Stimulated activated CD4-positive, alpha-beta T cell treated with anti-CD3 and anti-CD28 coated beads, Interleukin-1b, Interleukin-23, amount 100 ng/mL, for 24 hours (primary cell): ENCODE measurements at places on chromosomes 13 and 19.

GRCh38 chr19:32702010-32702409 is 10.4 kb downstream of the NUDT19 start:
- no peak for DNase-seq

DNA sequence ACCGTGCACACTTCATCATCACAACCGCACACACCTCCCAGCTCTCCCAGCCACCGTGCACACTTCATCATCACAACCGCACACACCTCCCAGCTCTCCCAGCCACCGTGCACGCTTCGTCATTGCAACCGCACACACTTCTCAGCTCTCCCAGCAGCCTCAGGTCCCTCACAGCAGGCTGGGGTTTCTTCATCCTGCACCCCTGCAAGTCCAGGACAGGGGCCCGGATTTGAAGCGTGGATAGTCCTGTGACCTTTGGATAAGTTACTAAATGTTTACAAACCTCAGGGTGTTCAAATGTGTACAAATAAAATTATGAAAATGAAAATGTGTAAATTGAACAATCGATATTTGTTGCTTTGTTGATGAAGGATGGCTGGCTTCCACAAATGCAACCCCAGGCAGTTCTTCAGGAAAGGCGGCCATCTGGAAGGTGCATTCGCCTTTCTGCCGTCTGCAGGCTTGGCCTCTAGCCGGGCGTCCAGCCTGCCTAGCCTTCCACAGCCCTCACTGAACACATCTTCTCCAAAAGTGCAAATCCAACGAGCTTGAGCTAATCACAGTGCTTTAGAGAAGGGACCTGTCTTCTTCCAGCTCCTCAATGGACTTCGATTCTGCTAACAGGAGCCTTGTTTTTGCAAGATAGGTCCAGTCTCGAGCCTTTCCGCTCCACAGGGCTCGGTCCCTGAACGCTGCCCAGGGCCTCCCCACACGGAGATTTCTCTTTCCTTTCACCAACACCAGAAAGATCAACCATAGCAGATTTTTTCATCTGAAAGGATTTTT is 74.2 kb downstream of the SPACA7 start:
- no peak for DNase-seq

- no peak for DNase-seq
Observed at GRCh38 chr19:48405850-48406249, 12.4 kb downstream of the GRIN2D start.

- no peak for DNase-seq
Observed at GRCh38 chr19:56217039-56217949, 15.2 kb downstream of the ZSCAN5C start.

DNA sequence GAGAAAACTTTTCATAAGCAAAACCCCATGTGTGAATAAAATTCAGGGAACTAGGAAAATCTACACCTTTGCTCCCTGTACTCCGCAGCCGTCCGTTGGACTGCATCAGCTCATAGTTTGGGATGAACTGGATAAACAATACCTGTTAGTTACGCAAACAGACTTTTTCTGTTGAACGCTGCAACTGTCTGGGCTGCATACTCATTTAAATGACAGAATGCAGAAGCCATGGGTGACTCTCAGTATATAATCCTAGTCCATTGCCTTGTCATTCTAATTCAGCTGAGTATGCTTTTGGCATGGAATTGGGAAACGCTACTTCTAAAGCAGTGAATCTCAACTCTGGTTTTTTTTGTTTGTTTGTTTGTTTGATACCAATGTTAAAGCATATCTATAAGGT is 151.6 kb downstream of the SLITRK1 start:
- DNase-seq: no peak

- DNase-seq: no peak
Observed at GRCh38 chr19:4208385-4209094, 20.8 kb upstream of the EBI3 start.

- no peak for DNase-seq
Observed at GRCh38 chr13:28043224-28043623, 54.7 kb upstream of the URAD start.

DNA sequence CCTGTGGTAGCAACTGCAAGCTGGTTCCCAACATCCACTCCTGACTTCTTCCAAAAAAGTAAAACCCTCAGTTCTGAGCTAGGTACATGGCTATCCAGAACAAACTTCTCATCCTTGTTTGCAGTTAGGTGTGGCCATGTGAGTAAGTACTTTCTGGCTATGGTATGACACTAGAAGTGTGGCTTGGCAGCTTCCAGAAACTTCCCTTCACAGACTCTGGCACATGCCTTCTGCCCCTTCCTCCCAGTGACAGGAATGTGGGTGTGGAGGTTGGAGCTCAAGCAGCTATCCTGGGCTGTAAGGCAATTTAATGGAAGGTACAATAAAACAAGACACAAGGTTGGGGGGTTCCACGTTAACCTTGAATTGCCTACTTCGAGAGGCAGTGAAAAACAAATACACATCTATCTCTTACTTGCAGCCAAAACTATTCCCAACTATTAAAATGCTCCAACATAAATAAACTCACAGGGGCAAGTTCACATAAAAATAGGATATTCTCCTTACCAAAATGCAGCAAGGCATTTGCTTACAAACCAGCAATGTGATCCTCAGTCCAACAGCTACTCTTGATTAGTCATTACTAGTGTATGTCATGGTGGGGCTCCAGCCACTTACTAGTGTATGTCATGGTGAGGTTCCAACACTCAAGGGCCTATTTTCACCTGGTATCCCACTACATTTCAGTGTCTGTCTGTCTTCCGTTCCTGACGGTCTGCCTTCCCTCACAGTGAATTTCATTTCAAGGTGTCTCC is 3.1 kb downstream of the SMG9 start:
- DNase-seq: no peak

DNA sequence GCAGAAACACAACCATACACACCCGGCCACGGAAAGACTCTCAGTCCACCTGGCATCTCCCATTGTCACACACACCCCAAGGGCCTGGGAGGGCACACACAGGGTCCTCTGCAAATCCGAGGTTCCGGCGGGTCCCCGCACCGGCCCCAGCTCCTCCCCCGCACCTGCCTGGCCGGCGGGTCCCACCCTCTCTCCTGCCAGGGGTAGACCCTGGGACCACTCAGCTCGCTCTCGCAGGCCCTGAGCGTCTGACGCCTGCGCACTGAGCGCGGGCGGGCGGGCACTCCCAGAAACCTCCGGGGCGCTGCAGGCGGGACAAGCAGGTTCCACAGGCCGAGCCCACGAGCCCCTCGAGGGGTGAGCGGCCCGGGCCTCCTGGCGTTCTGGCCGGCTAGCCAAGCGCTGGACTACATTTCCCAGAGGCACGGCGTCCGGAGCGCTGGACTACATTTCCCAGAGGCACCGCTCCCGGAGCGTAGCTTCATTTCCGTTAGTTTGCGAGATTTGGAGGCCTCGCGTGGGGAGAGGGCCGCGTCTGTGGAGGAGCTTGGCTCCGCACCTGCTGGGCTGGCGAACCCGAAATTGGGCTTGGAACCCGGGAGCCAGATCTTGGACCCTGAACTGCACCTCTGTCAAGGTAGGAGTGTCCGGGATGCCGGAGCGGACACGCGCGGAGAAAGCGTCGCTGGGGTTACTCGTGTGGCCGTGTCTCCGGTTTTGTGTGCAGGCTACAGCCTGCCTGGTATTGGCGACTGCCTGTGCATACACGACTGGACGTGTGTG is at the start of gene ZNF420:
TSS of gene ZNF420 (plus strand) at position 500 of the 783 bp plus-strand sequence. CDS start 10,686 bp downstream, outside the sequence.
- peak; percentile 64 for DNase-seq

GRCh38 chr13:20371825-20372224 is 139.7 kb upstream of the GJB6 start:
- no peak for DNase-seq

DNA sequence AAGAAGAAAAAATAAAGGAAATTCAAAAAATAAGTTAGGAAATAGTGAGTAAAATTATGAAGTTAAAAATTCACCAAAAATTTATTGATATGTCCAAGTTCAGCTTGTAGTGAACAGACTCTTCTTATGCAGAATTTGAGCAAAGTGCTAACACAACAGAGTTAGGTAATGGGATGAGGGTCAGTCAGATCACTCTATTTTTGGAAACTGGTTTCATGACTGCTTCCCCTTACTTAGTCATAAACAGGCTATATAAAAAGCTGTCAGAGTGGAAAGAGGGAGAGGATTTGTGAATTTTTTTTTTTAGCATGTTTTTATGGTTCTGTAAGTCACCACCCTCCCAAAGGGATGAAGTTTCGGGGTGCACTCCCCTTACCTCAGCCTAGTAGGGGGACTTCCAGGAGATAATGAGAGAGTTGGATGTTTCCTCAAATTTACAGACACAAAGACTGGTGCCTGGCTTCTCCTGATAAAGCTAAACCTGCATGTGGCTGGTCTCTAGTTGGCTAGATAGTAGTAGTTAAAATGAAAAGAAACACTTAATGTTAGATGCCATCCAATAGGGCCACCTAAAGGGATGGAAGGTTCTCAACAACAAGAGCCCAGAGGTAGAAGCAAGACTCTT is 4.5 kb downstream of the CPB2 start:
- no peak for DNase-seq

DNA sequence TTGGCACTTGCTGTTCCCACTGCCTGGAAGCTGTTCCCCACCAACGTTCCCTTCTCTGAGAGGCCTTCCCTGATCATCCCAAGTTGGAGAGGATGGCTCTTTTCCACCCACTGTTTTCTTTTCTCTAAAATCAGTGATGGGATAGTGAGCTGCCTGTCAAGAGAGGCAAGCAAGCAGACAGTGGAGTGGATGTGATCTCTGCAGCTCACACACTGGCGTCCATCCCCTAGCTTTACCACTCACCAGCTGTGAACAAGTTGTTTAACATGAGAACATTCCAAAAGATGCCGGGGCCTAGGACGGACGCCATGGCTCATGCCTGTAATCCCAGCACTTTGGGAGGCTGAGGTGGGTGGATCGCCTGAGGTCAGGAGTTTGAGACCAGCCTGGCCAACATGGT is 28.0 kb upstream of the SEMA6B start:
- DNase-seq: no peak

GRCh38 chr19:1295169-1296012 is 9.7 kb downstream of the EFNA2 start:
- no peak for DNase-seq

DNA sequence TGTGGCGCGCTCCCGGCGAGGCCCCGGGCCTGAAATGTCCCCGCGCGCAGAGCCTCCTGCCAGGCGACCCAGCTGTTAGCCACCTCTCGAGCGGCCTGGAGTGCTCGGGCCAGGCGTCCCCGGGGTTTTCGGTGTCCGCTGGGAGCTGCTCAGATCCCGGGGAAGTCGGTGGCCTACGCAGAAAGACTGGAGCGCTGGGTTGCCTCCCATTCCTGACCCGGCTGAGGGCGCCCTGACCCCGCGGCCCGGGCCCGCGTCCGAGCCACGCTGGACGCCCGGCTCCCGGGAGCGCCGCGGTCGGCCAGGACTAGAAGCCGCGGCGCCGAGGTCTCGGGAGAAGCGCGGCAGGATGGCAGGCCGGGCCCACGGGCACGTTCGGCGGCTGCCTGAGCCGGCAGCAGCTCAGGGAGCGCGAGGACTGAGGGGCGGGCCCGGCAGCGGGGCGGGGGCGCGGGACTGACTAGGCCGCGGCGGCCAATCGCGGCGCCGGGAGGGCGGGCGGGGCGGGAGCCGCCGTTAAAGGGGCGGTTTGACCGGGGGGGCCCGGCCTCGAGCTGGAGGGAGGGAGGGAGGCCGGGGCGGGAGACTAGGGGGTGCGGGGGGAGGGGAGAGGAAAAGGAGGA is 1.3 kb upstream of the ZIC2 start:
- DNase-seq: peak; percentile 42

DNA sequence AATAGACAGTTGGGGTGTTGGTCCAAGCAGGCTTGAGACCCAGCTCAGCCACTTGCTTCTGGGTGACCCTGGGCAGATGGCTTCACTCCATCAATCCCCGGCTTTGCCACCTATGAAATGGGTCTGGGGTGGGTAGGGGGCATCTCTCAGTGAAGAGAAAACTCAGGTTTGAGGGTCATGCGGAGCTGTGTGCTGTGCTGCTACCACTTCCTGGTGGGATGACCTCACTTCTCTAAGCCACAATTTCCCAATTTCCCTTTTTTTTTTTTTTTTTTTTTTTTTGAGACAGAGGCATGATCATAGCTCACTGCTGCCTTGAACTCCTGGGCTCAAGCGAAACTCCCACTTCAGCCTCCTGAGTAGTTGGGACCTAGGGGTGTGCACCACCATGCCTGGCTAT is 4.6 kb upstream of the PLAUR start:
- DNase-seq: no peak

DNA sequence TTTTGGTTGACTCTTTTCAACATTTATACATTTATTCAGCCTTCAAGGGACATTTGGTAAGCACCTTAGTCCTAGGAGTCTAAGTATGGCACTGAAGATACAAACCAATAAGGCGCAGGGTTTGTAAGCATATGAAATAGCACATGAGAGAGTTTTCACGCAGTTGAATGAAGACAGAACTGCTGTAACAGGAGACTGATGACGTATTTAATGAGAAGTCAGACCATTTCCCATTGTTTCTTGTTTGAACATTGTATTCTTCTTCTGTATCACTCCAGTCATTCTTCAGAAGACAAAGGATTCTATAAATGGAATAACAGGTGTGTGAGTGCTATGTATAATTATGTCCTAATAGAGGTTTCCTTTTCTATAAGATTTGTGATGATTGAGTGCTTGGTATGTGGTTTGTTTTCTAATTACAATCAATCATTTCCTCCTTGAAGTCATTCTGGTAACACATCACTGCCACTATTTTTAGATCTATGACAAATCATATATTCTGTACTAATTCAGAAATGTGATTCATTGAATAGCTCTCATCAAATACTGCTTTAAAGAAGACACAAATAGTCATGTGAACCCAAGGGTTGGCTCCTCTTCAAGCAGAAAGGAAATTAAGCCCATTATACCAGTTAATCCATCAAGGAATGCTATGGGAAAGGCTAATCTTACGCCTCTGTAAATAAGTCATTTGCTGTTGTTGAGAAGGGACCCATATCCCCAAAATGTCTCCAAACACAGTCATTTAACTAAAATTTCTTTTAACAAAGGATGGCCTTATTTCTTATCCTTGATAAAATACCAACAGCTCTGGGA is 222.8 kb upstream of the NBEA start:
- no peak for DNase-seq

- no peak for DNase-seq
Observed at GRCh38 chr13:34417896-34418295, 524.2 kb upstream of the NBEA start.

- DNase-seq: no peak
Observed at GRCh38 chr19:7811989-7812388, 18.0 kb upstream of the EVI5L start.
